ENCODE measurements at places on chromosomes 6 and 20. TPM values are rescaled to one million over a fixed set of nuclear protein-coding genes. Genes with fewer than 3 reads are reported as not detected.

The GSTA3 gene
- not detected for polyA plus RNA-seq

- no peak for DNase-seq
Observed at GRCh38 chr6:114083251-114083650, 112.3 kb upstream of the HDAC2 start.

The PTCHD4 gene
- polyA plus RNA-seq = 0.73 TPM

The DDX43 gene
- 0.50 TPM for polyA plus RNA-seq

DNA sequence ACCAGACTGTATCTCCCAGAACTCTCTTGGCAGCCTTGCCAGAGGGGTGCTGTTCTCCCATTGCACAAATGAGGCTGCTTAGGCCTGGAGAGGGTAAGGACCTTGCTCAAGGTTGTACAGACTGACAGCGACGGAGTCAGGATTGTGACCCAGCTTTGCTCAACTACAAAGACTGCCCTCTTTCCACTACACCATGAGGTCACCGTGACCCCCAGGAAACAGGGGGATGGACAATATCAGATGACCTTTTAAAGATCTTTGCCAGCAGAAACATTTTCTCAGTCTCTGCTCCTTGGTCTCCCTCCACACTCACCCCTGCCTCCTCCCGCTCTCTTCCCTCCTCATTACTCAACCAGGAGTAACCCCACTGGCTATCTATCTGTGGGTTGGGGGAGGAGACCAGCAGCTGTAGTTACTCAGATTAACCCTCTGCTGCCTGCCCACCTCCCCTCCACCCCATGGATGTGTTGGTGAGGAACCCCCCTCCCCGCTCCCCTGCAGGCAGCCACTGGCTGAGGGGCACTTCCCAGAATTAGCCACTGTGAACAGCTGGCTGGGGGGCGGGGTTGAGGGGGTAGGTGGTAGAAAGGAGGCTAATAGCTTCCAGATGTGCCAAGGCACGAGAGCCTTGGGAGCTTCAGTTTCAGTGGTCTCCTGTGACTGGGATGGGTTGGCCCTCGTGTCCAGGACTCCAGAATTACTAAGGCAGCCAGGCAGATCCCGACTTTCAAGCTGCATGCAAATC, 26.9 kb upstream of the MRPS18A start:
- DNase-seq = no peak

The ULBP2 gene
- 0.81 TPM for polyA plus RNA-seq

GRCh38 chr20:62254021-62254724, 15.9 kb downstream of the OSBPL2 start:
- no peak for DNase-seq

DNA sequence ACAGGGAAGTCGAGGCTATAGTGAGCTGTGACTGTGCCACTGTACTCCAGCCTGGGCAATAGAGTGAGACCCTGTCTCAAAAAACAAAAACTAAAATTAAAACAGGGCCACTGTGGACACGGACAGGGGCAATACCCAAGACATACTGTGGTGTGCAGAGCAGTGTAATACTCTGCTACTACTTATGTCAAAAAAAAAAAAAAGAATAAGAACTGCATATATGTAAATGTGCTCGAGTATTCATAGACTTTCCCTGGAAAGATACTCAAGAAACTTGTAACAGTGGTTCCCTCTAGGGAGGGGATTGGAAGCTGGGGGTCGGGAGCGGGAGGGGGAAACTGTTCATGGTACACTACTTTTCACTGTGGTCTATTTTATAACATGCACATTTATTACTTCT, 15.9 kb downstream of the SPDEF start:
- no peak for DNase-seq

DNA sequence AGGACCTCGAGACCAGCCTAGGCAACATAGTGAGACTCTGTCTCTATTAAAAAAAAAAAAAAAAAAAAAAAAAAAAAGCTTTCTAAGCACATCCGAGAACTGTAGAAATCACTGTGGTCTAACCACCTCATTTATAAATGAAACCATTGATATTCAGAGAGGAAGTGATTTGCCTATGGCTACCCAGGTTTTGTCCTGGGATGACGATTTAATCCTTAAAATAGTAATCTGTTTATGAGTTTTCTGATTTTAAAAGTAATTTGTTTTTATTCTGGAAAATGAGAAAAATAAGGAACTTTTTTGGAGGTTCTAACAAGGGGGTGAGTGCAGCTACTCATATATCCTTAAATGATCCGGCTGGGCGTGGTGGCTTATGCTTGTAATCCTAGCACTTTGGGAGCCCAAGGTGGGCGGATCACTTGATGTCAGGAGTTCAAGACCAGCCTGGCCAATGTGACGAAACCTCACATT, 6.5 kb upstream of the BTN3A2 start:
- DNase-seq = no peak

The TUBB1 gene
- 0.79 TPM for polyA plus RNA-seq

GRCh38 chr20:63058696-63059335, 52.1 kb upstream of the BHLHE23 start:
- no peak for DNase-seq

The MLIP gene
- polyA plus RNA-seq = 57.6 TPM

DNA sequence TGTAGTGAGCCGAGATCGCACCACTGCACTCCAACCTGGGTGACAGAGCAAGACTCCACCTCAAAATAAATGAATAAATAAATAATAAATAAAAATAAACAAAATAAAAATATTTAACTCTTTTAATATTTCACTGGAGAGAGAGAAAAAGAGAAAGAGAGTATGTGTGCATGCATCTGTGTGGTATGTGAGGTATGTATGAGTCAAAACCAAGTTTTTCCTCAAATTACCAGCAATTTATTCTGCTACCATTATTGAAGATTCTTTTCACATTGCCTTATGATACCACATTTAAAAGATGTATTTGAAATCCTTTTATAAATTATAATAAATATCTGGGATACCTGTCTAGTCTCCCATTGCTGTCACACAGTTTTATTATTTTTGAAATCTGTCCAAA, 122.1 kb downstream of the CD164 start:
- DNase-seq = no peak

- DNase-seq = no peak
Observed at GRCh38 chr6:76451926-76452709, 379.7 kb upstream of the IMPG1 start.

- no peak for DNase-seq
Observed at GRCh38 chr20:3995067-3995748, 20.1 kb downstream of the RNF24 start.

DNA sequence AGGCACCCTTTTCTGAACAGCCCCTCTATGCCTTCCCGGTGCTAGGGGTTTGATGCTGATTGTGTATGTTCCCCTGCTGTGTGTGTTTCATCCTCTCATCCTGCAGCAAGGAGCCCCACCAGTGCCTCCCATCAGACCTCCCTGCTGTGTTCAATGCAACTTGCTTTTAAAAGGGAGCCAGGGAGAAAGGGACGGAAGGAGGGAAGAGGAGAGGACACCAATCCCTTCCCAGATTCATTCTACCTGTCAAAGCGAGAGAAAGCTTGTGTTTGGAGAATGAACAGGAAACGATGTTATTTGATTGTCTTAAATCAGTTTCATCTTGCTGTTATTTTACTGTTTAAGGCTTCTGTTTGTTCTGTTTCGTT, 259.2 kb downstream of the ADGB start:
- DNase-seq = no peak

The SMLR1 gene
- polyA plus RNA-seq = 0.07 TPM

- DNase-seq = no peak
Observed at GRCh38 chr6:144653885-144654505, 368.9 kb downstream of the UTRN start.

DNA sequence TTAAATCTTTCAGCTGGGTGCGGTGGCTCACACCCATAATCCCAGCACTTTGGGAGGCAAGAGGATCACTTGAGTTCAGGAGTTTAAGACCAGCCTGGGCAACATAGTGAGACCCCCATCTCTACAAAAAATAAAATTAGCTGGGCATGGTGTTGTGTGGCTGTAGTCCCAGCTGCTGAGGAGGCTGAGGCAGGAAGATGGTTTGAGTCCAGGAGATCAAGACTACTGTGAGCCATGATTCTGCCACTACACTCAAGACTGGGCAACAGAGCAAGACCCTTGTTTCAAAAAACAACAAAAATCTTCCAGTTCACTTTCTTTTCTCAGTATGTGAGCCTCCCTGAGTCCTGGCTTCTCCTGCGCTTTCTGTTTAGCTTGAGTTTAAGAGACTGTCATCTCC, 7.9 kb downstream of the SDHAF4 start:
- DNase-seq = no peak

The ARG1 gene
- 0.65 TPM for polyA plus RNA-seq

The AHCY gene
- polyA plus RNA-seq = 195 TPM

DNA sequence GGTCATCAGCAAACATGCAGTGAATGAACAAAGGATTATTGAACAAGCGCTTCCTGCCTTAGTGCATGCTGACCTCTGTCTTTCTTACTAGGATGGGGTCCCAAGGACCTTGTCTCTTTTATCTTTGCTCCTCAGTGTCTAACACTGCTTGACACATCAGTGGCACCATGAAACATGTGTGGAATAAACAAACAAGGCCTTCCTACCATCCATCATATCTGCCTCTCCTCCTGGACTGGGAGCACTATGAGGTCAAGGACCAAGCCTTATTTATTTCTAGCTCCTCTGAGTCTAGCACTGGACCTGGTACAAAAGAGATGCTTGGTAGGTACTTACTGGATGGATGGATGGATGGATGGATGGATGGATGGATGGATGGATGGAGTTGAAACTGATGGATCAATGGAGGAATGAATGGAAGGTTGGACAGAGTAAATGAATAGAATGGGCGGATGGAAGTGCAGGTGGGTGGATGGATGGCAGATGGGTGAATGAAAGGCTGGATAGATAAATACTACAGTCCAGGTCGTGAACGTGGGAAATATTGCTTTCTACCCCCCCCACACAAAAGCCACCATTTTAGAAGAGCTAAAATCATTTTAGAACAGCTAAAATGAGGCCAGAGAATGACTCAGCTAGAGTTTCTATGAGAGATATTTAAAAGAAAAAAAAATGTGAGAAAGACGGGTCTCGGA, 104.1 kb upstream of the PTPN1 start:
- no peak for DNase-seq

The SIGLEC1 gene
- 5.4 TPM for polyA plus RNA-seq

GRCh38 chr6:112216662-112217551, 37.5 kb downstream of the LAMA4 start:
- DNase-seq = peak; percentile 46

DNA sequence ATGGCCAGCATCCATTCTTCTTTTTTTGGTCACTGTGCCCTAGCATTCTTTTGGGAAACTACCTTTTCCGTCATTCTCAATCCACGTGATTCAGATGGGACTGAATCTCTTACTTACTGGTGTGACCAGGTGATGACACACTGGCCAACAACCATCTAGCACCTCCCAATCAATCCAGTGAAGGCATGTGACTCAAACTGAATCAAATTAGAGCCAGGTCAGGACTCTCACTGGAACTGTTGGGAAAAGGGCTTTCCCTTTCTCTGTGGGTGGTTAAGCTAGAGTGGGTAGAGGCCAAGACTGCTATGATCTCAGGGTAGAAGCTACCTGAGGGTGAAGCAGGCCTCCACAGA, 36.2 kb upstream of the ZMYND8 start:
- no peak for DNase-seq

DNA sequence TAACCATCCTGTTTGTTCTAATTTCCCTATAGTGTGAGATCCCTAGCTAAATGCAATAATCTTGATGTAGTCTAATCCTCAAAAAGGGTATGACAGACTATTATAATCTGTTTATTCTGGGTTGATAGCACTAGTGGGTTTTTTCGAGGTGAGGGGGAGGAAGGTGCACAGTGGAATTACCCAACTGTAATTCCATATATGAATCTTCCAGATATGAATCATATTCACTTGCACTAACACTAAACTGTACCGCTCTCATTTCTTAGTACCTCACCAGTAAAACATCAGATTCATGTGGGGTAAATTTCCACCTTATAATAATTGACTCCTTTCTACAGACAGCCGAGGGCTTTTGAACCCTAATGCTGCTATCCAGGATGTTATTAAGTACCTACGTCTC, 16.5 kb downstream of the NCOA7 start:
- no peak for DNase-seq

DNA sequence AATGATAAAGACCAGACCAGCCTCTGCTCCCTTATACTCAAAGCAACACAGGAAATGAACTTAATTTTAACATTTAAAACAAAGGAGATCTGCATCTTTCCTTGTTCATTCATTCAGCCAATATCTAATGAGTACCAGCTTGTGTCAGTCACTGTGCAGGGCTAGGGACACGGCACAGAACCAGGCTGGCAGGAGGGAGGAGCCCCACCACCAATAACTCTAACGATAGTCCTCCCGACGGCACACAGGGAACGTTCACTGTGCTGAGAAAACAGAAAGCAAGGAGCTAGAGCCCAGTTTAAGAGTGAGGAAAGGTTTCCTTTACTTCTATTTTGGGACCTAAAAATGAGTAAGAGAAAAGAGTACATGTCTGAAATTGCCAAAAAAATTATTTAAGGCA, 9.9 kb downstream of the ETV7 start:
- DNase-seq = no peak

DNA sequence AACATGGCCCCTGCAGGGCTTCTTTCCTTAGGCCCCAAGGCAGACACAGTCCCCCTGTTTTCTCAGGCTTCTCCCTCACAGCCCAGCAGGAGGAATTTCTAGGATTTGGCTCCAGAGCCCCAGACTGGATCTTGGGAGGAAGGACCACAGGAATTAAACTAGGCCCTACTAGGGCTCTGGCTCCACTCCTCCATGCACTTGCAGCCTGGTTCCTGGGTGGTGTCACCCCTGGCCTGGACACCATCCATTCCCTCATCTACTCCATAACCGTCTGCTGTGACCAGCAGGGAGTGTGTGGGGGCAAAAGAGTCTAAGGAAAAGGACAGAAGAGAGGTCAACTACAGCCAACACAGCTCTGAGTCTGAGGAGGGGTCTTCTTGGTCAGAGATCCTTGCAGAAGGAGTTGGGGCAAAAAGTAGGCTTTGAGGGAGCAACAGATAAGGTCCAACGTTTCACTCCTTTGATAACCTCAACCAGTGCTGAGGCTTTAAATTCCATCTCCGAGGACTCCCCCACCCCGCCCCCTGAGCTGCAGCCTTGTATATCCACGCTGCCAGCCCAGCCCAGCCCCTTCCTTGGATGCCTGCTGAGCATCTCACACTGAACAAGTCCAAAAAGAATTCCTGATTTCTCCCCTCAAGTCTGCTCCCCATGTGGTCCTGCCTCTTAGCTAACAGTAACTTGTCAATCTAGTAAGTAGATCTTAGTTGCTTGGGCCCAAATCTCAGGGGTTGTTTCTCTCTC, 27.9 kb upstream of the SPDEF start:
- DNase-seq = no peak

- DNase-seq = peak; percentile 24
Observed at GRCh38 chr20:45368221-45368980, 5.4 kb downstream of the SYS1 start.
